ENCODE measurements at places on chromosomes 5 and 9.

- DNase-seq, result no peak
Observed at GRCh38 chr9:128551657-128552152, 682 bp upstream of the SPTAN1 start.

DNA sequence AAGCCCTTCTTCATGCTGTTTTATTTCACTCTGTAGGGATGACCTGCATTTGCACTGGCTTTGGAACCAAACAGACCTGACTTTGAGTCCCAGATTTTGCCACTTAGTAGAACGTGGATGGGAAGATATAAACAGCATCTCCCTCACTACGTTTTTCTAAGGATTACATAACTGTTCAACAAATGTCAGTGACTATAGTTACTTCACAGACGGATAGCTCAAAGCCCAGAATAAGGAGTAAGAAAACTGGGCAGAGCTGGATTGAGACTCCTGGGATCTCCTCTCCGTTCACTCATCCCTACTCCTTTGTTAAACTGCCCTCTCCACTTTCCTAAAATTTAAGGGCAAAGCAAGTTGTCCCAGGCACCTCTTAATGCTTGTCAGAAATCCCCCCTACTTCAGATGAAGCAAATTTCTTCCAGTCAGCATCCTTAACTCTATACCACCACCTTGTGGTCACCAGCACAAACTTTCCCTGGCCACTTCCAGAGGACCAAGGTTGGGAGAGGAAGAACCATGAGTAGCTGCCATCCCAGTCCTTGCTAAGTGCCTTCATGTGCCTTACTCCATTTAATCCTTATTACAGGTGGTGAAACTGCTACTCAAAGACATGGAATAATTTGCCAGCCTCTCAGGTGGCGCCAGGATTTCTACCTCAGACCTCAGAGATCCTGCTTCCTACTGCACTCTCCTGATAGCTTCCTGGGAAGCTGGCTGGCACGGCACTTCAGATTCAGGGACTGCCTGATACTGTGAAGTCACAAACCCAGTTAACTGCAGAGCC is 38.4 kb downstream of the EGR1 start:
- peak; percentile 72 for DNase-seq

DNA sequence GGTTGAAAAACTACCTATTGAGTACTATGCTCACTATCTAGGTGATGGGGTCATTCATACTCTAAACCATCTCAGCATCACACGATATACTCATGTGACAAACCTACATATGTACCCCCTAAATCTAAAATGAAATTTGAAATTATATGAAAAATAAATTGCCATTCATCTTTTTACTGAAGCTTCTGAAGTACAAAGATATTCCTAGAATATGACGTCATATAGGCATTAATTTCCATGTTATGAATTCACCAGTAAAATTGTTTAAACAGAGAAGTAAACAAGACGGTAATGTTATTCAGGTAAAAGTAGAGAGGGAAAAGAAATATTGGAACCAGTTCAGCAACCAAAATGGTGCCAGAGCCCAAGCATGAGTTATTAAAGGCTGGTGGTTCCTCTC is 173.0 kb downstream of the MRPS30 start:
- no peak for DNase-seq

DNA sequence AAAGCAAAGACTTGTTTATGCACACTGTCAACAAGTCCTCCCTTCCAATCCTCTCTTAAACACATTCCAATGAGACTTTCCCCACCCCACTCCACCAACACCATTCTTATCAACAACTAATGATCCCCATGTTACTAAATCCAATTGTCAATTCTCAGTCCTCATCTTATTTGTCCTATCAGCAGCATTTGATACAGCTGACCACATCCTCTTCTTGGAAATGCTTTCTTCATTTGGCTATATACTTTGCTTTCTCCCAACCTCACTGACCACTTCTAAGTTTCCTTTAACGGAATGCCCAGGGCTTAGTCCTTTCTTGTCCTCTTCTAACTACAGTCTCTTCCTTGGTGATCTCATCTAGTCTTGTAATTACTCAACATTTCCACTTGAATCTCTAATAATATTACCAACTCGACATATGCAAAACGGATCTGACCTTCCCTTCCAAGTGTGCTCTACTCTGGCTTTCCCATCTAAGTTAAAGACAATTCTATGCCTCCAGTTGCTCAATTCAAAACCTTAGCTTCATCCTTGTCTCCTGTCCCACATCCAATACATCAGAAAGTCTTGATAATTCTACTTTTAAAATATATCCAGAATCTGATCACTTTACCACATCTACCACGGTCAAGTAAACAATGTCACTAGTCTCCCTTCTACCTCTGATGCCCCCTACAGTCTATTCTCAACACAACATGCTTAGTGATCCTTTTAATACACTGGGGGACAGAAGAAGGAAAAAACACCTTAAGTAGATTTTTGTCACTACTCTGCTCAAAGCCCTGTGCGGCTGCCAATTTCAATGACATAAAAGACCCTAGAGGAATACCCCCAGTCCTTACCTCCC is 25.5 kb downstream of the AGTPBP1 start:
- DNase-seq, result peak; percentile 26

DNA sequence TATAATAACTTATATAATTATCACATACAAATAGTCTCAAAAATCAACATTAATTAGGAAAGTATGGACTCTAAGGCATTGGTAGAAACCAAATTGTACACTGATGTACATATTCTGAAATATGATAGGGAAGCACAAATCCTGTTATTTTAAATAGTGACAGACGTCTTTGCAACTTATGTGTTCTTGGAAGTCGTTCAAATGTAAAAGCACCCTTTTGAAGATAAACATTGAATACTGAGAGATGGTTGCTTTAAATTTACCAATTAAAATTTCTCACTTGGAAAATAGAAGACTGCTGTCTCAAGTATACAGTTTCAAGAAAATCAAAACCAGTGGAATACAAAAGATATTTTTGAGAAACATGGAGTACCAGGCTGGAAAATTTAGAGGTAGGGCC is 457.4 kb upstream of the NUDT12 start:
- no peak for DNase-seq

DNA sequence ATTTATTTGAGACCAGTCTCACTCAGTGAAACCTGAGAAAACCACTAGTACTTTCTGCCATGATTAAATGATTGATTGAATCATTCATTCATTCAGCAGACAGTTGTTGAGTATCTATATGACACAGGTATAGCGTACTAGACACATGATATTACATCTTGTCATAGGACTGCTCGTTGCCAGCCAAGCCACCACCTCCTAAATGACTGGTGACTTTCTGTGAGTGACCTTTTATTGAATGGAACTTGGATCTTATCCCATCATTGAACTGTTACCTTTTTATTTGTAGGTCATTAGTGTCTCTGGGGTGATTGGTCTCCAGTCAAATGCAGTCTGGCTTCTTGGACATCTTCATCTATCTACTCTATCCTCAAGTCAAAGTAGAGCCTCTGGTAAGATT is 80.7 kb downstream of the HACD4 start:
- no peak for DNase-seq

DNA sequence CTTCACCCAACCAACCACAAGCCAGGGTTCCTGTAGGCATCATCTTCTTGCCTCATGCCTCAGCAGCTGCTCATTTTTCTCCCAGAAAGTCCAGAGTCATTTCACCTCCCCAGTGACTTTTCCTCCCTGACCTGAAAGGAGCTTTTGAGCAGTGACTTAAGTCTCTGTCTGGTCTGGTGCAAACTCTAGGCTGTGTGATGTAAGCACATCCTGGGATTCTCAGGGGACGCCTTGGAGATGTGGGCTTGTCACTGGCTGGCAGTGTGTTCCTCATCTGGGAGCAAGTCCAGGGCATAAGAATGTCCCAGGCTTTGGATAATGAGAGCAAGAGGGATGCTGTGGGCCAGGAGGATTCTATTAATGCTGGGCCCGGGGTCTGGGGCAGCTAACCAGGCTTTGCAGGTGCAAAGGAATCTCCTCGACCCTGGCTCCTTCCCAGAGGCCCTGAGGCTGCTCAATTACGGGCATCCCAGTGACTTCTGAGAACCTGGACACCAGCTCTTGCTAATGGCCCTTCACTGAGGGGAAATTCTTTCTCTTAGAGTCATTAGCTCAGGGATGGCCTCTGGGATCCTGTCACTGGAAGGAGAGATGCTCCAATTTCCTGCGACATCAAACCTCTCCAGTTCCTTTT is 211.0 kb upstream of the PANK3 start:
- DNase-seq, result no peak

DNA sequence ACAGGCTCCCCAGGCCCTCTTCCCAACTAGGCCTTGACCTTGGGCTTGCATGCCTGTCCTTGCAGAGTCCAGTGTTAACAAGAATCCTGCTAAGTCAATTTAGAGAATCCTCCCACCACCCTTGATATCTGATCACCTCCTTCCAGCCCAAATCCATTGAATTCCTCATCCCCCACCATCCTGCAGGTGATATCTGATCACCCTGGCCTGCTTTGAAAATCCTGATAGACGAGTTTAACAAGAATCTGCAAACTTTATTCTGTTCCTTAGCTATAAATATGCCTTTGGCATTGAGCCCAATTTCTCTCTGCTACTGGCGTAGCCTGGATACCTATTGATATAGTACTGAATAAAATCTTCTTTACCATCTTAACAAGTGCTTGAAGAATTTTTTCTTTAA is 125.5 kb downstream of the DIRAS2 start:
- no peak for DNase-seq

- DNase-seq, result peak; percentile 58
Observed at GRCh38 chr9:129895376-129896268, 60.4 kb downstream of the USP20 start.

- peak; percentile 38 for DNase-seq
Observed at GRCh38 chr9:79687131-79687447, 115.3 kb downstream of the TLE4 start.

DNA sequence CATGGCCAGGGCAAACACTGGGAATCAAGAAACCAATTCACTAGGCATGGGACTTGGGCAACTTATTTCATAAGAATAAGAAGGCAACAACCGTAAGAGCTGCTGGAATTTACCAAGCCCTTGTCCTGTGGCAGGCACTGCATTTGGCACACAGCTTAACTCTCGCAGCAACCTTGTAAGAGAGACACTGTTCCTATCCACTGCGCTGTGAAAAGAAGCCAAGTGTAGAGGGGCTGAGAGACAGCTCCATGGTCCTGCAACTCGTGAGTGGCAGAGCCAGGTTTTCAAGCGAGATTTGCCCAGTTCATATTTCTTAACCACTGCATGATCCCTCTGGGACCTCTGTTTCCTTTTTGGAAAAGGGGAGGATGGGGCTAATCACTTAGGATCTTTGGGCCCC is 129.3 kb upstream of the STC2 start:
- DNase-seq, result no peak

DNA sequence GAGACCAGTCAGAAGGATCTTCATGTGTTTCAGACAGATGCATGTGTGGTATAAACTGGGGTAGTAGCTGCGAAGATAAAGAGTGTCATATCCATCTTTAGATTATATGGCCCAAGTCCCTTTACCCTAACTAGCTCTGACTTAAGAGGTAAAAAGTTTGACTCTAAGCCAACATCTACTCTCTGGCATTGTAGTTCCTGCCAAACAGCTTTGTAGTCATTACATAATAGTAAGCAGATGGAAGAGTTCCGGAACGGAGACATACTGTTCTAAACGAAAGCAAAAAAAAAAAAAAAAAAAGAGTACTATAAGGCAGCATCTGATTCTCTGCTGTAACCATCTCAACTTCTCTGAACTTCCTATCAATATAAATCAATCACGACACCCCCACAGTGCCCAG is 48.8 kb downstream of the CEMIP2 start:
- DNase-seq, result no peak

DNA sequence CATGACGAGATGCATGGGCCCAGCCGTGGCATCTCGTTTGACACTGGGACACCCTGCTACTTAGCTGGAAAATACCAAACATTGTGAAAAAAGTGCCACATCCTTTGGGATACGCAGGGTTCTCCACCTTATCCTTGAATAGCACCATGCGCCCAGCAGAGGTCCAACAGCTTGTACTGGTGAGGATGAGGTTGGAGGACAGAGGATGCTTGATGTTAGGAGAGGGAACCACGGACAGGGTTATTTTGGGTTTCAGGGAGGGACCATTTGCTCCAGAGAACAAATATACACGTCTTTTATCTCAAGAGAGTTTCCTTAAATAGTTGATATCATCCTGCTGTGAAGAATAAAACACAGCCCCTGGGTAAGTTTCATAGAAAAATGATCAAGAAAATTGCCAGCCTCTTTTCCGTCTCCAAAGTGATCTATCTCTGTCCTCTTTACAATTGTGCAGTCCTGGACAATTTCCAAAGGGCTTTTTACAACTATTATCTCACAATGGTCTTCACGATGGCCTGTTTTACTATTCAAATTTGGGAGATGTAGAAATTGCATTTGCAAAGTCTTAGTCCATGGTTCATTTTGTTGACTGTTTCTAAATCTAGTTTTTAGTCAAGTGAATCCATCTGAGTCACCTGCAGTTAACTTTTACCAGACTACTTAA is 19.9 kb upstream of the FRRS1L start:
- no peak for DNase-seq

GRCh38 chr5:85143138-85143537 is 758.5 kb upstream of the EDIL3 start:
- no peak for DNase-seq

DNA sequence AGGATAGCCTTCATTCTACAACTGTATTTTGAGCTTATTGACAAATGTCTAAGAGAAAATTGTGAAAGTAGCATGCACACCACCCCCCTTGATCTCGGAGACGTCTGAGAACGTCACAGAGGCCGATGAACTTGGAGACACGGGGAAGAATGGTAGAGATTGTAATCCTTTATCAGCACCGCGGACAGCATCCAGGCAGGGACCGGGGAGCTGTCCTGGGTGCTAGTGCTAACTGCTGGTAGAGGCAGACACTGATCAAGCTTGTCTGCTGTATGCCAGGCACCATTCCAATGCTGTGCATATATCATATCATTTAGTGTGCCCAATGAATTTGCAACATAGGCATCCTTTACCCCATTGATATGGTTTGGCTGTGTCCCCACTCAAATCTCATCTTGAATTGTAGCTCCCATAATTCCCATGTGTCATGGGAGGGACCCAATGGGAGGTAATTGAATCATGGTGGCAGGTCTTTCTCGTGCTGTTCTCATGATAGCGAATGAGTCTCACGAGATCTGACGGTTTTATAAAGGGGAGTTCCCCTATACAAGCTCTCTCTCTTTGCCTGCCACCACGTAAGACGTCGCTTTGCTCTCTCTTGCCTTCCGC is 98.8 kb downstream of the LHX2 start:
- peak; percentile 36 for DNase-seq

DNA sequence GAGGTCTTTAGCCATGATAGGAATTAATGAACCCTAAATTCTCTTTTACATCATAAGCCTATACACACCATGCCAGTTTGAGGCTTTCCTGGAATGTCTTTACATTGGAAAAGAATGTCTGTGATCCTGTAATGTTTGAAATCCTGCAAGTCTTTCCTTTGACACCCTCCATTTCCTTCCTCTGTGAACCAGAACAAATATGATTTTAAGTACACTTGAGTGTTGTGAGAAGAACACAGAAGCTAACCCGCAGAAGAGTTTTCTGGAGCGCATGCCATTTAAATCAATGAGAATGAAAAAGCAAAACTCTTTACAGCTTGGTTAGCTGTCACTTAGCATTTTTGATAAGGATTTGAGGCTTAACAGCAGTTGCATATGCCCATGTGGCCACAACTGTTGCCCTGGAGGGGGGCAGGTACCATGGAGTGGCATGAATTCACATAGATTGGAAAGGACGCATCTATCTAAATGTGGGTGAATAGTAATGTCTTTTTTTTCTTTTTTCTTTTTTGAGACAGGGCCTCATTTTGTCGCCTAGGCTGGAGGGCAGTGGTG is 372.6 kb downstream of the KDM4C start:
- DNase-seq, result no peak

GRCh38 chr9:70120834-70121510 is 77.3 kb downstream of the MAMDC2 start:
- DNase-seq, result no peak

GRCh38 chr5:170681013-170681433 is 102.5 kb upstream of the GABRP start:
- peak; percentile 3 for DNase-seq

Data from CD4-positive, alpha-beta T cell treated with Interleukin-17A for 1 hour (primary cell).